ENCODE measurements at places on chromosomes 1 and 21.

GRCh38 chr21:38495696-38496095, 2.6 kb downstream of the ERG start:
- no peak for DNase-seq

GRCh38 chr1:16029288-16029687, 7.5 kb downstream of the CLCNKA start:
- DNase-seq, result no peak

DNA sequence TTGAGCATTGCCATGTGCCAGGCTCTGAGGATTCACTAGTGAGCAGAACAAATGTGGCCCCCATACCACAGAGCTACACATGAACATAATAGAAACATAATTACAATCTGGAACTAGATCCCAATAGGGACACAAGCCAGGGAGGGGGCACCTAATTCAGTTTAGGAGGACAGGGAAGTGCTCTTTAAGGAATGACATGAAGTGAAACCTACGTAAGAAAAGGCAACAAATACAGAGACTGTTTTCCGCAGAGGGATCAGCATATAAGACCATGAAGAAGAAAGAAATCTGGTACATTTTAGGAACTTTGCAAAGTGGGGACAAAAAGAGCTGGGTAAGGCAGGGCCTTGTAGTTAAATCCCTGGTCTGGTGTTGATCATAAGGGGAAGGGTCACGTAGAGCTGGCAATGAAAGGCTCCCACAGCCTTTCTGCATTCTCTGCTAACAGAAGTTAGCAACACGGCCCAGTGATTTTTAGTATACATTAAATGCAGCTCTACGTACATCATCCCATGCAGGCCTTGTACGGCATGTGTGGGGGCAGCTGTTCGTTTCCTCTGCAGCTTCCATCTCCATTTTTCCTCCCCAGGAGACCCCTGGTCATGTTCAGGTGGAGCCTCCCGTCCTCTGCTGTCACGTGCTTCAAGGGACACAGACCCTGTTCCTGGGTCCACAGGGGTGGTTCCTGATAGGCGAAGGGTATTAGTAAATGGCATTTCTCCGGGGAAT, 26.8 kb upstream of the SLC30A1 start:
- DNase-seq, result no peak

DNA sequence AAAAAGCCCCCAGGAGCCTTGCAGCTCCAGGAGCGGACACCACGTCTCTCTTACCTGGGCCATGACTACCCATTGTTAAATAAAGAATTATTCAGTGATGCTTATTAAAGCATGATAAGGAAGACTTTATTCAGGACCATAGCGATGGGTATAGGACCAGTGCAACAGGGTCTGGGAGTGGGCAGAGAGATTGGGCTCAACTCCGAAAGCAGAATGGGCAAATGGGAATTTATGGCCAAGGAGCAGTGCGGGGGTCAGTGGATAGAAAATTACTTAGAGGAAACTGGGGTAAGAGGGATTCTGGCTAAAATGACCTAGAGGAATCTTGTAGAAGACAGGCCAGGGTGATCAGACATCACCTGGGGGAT, 580 bp upstream of the ATP5PO start:
- no peak for DNase-seq

DNA sequence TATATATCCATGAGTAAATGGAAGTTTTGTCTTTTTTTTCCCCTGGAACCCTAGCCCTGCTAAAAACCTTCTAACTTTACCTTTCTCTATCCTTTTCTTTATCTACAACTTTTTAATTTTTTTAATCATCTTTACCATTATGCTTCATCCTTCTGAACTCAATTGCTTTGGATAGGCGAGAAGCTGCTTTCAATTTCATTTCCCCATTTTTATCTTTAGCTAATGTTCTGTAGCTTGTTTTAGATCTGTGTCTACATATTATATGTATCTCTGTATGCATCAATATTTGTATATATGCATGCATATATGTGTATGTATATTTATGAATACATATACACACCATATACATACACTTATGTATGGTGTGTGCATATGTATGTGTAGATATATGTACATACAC, 57.4 kb downstream of the PTPRC start:
- DNase-seq, result no peak

GRCh38 chr1:107551456-107551855, 410.6 kb downstream of the NTNG1 start:
- no peak for DNase-seq

GRCh38 chr1:153816283-153816889, 41.2 kb downstream of the SLC27A3 start:
- DNase-seq, result no peak

DNA sequence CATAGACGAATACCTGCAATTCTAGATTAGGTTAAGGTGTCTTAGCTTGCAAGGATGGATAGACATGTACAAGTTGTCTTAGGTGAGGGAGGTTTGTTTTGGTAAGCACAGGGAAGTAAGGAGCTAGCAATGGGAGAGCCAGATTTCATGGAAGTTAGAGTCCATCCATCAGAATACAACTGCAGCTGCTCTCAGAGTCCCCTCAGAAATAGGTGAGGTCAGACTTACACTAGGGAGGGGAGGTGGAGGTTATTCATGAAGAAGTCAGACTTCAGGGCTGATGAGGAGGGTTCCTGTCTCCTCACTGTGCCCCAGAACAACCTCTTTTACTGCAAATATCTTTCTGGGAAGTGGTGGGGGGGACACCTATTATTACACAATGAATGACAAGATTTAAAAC, 85.3 kb downstream of the KCTD3 start:
- DNase-seq, result no peak

Data from CD4-positive, alpha-beta T cell (primary cell).